Right atrium auricular region (tissue), 2 donors: ENCODE measurements at places on chromosomes 1 and 21. TPM values are rescaled to one million over a fixed set of nuclear protein-coding genes. Genes with fewer than 3 reads are reported as not detected.

CFAP107 gene
- not detected for total RNA-seq

OLFM3 gene
- not detected for total RNA-seq

- no peaks in the 10 kb centered on the region for H3K4me1 ChIP-seq
- H3K27me3 ChIP-seq = no peaks in the 10 kb centered on the region
- H3K36me3 ChIP-seq = no peaks in the 10 kb centered on the region
- no peak for DNase-seq
- H3K4me3 ChIP-seq = no peak overlapping the region
Observed at GRCh38 chr21:21268061-21268471, 269.9 kb downstream of the NCAM2 start.

GRCh38 chr1:20390589-20391331 is 95.2 kb downstream of the CAMK2N1 start:
- H3K4me3 ChIP-seq = no peak overlapping the region
- H3K4me1 ChIP-seq = no peaks in the 10 kb centered on the region
- H3K27ac ChIP-seq = no peak overlapping the region
- H3K27me3 ChIP-seq = peaks cover 6% of the 10 kb centered on the region
- H3K36me3 ChIP-seq = no peaks in the 10 kb centered on the region

GRCh38 chr1:225825607-225826007 is 15.7 kb downstream of the EPHX1 start:
- peaks cover 2% of the 10 kb centered on the region for H3K36me3 ChIP-seq
- no peaks in the 10 kb centered on the region for H3K4me1 ChIP-seq
- H3K27ac ChIP-seq = peak overlapping the region; percentile 6

DNA sequence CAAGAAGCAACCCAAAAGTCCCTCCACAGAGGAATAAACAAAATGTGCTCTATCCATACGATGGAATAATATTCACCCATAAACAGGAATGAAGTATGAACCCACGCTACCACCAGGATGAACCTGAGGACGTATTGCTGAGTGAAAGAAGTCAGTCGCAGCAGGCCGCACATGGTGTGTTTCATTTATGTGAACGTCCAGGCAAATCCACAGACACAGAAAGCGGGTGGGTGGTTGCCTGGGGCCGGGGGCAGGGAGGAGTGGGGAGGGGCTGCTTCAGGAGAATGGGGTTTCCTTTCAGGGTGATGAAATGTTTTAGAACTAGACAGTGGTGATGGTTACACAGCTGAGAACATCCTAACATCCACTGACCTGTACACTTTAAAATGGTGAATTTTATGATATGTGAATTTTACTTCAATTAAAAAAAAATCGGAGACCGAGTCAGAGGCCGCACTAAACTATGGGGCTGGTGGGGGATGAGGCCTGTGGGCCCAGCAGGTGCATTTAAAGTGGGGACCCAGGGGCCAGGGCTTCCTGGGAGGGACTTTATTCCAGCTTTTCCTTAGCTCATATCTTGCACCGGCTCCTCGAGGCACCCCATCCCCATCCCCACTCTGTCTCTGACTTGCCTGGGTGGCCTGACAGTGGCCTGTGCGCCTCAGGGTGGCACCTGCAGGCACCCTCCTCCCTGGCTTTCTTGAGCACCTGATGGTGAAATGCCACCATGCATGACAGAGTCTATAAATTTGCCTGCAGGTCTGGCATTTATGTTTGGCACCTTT is 392.6 kb upstream of the VAMP3 start:
- no peaks in the 10 kb centered on the region for H3K27me3 ChIP-seq
- H3K4me1 ChIP-seq = peaks cover 14% of the 10 kb centered on the region
- no peak overlapping the region for H3K27ac ChIP-seq
- H3K4me3 ChIP-seq = no peak overlapping the region
- DNase-seq = peak; percentile 53

- H3K4me1 ChIP-seq = no peaks in the 10 kb centered on the region
- no peak overlapping the region for H3K4me3 ChIP-seq
- H3K36me3 ChIP-seq = no peaks in the 10 kb centered on the region
- peaks cover 14% of the 10 kb centered on the region for H3K27me3 ChIP-seq
- DNase-seq = no peak
- H3K27ac ChIP-seq = no peak overlapping the region
Observed at GRCh38 chr1:970242-970972, 4.1 kb downstream of the PLEKHN1 start.

DNA sequence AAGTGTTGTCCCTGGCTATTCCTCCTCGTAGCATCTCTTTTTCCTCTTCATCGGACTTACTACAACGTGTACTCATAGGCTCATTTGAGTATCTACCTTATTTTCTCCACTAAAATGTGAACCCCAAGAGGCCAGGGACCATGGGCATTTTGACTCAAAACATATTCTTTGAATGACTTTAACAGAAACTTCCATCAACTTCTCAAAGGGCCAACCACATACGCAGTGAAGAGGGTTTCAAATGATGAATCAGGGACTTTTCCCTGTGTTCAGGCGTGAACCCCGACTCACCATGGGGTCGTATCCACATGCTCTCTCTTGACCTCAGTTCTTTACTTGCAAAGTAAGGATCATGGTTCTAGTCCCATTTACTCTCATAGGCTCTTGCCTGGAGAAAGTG is 20.2 kb upstream of the GPR137B start:
- no peaks in the 10 kb centered on the region for H3K4me1 ChIP-seq
- no peak overlapping the region for H3K4me3 ChIP-seq
- DNase-seq = no peak
- H3K27ac ChIP-seq = no peak overlapping the region
- no peaks in the 10 kb centered on the region for H3K36me3 ChIP-seq

DNA sequence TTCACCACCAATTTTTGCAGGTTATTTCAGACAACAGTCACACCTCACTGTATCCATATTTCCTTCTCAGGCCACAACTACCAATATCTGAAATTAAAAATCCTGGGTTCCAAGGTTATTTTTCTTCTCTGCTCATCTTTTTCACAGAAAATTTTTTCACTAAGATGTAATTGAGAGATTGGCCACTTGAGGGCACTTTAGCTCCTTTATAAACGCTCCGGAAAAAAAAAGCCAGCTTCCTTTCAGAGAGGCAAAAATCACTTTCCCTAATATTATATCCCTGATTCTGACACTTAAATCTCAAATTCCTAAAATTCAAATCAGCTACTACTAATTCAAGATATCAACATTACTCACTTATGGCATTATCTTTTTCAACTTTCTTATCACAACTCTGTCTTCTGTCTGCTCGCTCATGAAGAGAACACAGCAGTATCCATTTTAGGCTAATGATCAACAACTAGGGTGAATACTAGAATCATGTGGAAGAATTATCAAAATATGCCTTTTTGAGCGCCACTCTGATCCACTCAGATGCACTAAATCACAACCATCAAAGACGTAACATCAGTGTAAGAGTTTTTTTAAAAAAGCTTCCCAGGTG is 101.4 kb upstream of the RGS1 start:
- DNase-seq = no peak
- no peaks in the 10 kb centered on the region for H3K4me1 ChIP-seq
- H3K27me3 ChIP-seq = no peaks in the 10 kb centered on the region
